GM12864 (cell line): ENCODE measurements at places on chromosomes 16 and 17.

GRCh38 chr17:7477392-7478275, 1.8 kb downstream of the ZBTB4 start:
- DNase-seq: no peak

DNA sequence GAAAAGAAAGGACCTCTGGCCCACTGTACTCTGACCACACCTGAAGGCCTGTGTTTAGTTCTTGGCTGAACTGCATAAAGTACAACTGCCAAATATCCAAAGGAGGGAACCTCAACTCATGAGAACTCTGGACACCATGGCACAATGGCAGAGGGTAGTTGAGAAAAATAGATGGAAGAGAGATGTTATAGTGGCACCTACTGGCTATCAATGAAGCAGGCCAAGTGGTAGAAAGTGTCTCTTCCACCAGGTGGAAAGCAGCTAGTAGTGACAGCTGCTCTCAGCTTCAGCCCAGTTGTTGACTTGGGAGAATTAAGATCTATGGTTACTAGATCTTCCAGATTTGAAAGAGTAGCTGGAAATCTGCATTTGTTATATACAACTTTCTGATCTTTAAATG, 3.2 kb downstream of the MED31 start:
- no peak for DNase-seq

GRCh38 chr16:14263011-14263410, 191.9 kb downstream of the MRTFB start:
- no peak for DNase-seq

- no peak for DNase-seq
These were observed 95.1 kb upstream of the CNTNAP4 start for GRCh38 chr16:76182041-76182635.

DNA sequence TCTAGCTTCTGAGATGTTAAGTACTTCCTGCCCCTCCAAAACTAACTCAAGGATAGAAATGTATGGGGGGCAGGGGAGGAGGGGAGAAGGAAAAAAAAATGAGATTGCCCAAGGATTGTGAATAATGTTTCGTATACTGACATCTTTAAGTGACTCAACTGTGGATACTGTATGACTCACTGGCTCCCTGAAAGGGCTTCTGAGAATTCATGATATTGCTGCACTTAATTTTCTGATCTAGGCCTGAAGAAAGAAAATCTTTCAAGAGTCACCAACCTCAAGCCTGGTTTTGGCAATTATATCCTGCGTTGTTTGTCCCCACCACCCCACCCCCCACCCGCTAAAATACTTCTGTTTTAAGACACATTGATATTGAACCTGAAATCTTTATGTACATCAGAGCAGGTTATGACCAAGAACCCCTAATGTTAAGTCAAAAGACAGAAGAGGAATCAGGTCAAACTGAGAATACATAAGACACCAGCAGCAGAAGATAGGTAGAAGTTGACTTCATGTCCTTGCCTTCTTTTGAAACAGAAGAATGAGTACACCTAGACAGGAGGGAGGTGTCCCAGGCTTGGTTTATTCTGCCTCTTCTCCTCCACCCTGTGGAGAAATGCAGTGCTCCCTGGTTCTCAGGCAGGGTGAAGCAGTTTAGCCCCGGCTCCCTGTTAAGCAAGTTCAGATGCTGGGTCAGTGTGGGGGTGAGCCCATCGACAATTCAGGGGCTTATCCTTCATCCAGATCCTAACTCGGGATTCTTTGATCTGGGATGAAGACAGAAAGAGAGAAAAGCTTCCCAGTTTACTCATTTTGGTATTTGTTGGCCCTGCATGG, 3.3 kb upstream of the FBXL20 start:
- DNase-seq: no peak

GRCh38 chr17:49516180-49516579, 21.1 kb downstream of the NGFR start:
- no peak for DNase-seq

- DNase-seq: no peak
These were observed 32.5 kb downstream of the PIMREG start for GRCh38 chr17:6476810-6477179.

GRCh38 chr16:67931712-67932461, at the start of gene CTRL:
CTRL (minus strand) TSS chr16:67931862; CDS start chr16:67931852, 10 bp downstream.
- no peak for DNase-seq

GRCh38 chr17:30530346-30531025, 53.3 kb downstream of the GOSR1 start:
- no peak for DNase-seq

DNA sequence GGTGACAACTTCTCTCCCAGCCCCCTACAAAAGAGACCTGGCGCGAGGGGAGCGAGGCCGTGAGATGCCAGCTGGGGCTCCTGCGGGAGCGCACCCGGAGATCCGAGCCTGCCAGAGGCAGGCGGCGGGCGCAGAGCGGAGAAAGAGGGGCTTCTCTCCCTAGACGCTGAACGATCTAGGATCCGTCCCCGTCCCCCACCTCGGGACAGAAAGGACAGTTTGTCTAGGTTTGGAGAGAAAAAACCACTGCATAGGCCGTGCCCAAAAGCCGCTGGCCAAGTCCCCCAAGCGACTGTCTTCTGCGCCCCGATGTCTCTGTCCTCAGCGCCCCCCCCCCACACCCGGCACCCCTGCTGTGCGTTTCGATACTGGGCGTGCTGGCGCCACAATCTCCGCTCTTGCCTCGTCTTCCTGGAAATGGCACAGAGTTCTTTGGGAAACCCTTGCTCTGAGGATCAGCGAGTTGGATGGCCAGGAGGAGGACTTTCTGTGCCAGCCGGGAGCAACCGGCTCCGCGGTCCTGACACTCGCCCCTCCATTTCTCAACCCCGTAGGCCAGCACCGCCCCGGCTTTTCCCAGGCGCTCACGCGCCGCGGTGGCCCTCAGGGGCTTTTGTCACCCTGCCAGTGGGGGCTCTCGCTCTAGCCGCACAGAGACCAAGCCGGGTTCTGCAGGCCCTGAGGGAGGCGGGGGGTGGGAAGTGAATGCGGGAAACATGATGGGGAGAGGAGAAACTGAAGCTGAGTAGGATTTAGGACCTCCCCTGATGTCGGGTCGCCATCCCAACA, 1.0 kb downstream of the SSTR2 start:
- DNase-seq: no peak

- DNase-seq: no peak
These were observed 24.0 kb downstream of the SMARCE1 start for GRCh38 chr17:40623419-40624210.

GRCh38 chr17:8861495-8862181, 5.8 kb downstream of the PIK3R6 start:
- DNase-seq: no peak
